Neural progenitor cell (in vitro differentiated cells): ENCODE measurements at places on chromosomes 4 and X. TPM values are rescaled to one million over a fixed set of nuclear protein-coding genes. Genes with fewer than 3 reads are reported as not detected.
A peak's percentile ranks its signal among the peaks of the same experiment; 100 is the strongest.

GRCh38 chrX:107537815-107538214 is 88.4 kb downstream of the FRMPD3 start:
- no peak overlapping the region for H3K27ac ChIP-seq
- no peaks in the 10 kb centered on the region for H3K36me3 ChIP-seq
- DNase-seq, result peak; percentile 72
- no peak overlapping the region for H3K4me3 ChIP-seq

DNA sequence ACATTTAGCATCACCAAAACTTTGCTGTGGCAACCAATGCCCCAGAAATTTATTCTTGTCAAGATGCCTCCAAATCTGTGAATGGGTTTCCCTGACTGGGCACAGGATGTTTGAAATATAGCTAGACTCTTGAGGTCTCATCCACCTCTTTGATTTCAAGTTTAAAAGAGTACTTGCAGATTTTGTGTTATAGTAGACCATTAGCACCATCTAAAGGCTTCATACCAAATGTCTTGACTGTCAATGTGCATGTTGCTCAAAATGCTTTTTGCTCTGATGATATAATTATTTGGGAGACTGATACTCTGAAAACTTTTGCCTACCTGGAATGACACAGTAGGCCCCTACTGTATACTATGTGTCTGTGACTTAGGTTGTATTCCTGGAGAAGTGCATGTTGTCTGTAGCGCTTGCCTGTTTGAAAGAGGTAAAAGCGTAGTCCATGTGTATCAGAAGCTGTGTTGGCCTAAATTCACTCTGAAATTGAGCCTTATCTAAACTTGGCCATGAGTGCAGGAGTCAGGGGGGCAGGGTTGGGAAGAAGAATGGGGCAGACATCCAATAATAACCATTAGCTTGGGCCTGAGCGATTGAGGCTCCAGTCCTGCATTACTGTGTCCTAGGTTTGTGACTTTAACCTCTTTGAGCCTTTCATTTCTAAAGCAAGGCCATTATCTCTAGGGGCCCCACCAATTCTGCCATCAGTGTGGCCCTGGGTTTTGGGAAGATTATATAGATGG is 33.8 kb downstream of the NDP start:
- no peak overlapping the region for H3K4me3 ChIP-seq
- no peaks in the 10 kb centered on the region for H3K36me3 ChIP-seq

Gene TMPRSS11D
- not detected in 2 replicates for total RNA-seq

DNA sequence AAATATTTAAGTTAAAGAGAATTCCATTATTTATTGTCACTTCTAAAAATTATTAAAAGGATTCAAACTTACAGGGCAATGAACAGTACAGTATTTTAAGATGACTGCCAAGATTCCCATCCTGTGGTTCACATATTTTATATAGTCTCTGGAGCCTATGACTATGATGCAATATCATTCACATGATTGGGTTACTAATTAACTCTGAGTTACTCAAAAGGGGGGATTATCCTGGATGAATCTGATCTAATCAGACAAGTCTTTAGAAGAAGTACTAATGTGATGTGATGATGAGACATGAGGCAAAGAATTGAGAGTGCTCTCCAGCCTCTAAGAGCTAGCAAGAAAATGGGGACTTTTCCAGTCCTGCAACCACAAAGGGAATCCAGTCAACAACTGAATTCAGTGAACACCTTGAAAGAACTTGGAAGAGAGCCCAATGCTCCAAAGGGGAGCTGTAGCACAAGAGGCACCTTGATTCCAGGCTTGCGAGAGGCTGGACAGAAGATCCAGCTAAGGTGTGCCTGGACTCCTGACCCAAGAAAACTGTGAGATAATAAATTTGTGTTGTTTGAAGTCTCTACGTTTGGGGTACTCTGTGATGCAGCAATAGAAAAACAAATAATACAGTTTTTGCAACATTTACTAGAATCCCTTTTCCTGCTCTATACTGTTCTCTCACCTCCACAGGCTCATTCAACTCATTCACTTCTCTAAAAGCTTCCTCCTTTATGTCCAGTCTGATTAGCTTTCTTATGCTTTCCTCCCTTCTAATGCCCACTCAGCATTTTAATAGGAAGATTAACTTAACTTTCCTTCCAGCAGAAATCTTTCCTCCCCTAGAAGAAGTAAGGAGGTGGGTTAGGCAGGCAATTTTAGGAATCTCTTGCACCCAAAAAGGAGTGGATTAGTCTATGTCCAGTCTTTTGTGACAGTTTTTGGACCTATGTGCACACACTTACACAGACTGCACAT is 133.8 kb upstream of the LCORL start:
- H3K4me3 ChIP-seq, result no peak overlapping the region
- no peak for DNase-seq
- no peak overlapping the region for H3K27ac ChIP-seq
- no peaks in the 10 kb centered on the region for H3K36me3 ChIP-seq
